Islet precursor cell (in vitro differentiated cells): ENCODE measurements at places on chromosomes 6 and 20.
A peak's percentile ranks its signal among the peaks of the same experiment; 100 is the strongest.

GRCh38 chr6:146913842-146914488 lies 290.3 kb upstream of the STXBP5 start:
- DNase-seq = peak; percentile 99

GRCh38 chr20:22496817-22497216 lies 87.6 kb downstream of the FOXA2 start:
- DNase-seq = no peak

- DNase-seq = no peak
Observed at GRCh38 chr6:73888050-73888449, 192.0 kb downstream of the CD109 start.

DNA sequence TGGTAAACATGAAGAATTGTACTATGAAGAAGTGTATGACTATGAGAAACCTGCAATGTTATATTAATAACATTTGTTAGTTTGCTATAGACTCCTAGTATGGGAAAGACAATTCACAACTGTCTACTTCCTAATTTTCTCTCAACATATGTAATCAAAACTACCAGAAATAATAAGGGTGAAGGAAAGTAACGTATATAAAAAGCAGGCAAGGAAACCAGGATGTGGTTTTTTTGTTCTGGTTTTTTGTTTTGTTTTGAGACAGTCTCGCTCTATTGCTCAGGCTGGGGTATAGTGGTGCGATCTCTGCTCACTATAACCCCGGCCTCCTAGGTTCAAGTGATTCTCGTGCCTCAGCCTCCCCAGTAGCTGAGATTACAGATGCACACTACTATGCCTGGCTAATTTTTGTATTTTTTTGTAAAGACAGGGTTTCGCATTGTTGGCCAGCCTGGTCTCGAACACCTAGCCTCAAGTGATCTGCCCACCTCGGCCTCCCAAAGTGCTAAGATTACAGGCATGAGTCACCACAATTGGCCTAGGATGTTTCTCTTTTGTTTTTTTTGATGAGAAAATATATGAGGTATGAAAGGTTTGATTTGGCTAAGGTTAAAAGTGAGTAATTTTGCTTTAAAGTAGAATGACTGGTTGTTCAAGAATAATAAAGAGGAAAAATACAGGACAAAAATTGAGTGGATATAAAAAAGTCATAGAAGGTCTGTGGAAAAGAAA lies 83.1 kb downstream of the PTCHD4 start:
- DNase-seq = no peak

DNA sequence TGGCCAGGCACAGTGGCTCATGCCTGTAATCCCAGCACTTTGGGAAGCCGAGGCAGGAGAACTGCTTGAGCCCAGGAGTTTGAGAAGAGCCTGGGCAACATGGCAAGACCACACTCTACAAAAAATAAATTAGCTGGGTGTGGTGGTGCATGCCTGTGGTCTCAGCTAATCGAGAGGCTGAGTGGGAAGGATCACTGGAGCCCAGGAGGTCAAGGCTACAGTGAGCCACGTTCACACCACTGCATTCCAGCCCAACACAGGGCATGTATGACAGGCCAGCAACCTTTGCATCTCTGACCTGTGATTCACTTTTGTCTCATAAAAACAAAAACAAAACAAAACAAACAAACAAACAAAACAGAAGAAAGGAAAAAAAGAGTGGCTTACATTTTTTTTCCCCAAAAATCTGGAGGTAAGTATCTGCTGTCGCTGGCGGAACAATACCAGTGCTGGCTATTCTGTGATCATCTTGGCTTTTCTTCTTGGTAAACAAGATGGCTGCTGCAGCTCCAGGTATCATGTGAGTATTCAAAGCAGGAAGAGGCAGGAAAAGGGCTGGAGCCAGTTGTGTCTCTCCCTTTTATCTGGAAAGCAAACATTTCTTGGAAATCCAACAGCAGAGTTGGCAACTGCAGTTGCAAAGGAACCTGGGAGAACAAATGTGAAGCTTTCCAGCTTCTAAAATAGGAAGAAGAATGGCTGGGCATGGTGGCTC lies 40.4 kb upstream of the ZMYND8 start:
- DNase-seq = no peak

DNA sequence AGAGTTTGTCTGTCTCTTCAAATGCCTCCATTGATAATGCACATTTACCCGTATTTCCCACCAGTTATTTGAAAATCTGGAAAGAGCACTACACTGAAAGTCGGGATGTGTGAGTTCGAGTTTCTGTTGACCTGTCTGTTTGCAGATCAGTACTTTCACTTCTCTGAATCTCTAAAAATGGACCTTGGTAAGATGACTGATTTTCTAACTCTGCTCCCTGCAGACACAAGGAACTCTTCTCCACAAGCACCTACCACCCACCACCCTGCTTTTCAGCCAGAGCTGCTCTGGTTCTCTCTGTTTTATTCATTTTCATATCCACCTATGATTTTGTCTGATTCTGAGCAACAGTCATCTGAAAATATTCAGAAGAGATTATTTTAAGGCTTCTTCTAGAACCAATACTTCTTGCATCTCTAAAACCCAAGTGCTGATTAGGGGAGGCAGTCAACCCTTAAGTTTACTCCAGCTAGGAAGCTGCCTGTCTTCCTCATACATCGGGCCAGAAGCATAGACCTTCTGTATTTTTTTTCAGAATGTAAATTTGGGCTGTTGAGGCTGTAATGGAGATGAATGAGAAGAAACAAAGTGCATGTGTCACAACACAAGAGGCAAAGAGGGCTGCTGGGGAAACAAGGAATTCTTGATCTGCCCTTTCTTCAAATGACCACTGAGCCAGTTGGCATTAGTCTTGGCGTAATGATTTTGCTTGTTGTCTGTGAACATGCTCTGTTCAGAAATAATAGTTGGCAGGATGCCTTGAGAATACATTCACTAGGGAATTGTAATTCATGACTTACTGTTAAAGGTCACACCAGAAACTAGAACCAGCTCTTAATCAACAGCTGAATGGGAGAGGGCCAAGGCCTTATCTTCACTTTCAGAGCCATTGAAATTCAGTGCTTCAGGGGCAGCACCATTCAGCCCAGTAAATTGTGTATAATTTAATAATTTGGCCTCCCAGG lies 85.4 kb upstream of the MYLIP start:
- DNase-seq = no peak

- no peak for DNase-seq
Observed at GRCh38 chr6:56528412-56528841, 114.3 kb downstream of the DST start.

GRCh38 chr6:87282743-87283142 lies 39.6 kb upstream of the SMIM8 start:
- DNase-seq = no peak

DNA sequence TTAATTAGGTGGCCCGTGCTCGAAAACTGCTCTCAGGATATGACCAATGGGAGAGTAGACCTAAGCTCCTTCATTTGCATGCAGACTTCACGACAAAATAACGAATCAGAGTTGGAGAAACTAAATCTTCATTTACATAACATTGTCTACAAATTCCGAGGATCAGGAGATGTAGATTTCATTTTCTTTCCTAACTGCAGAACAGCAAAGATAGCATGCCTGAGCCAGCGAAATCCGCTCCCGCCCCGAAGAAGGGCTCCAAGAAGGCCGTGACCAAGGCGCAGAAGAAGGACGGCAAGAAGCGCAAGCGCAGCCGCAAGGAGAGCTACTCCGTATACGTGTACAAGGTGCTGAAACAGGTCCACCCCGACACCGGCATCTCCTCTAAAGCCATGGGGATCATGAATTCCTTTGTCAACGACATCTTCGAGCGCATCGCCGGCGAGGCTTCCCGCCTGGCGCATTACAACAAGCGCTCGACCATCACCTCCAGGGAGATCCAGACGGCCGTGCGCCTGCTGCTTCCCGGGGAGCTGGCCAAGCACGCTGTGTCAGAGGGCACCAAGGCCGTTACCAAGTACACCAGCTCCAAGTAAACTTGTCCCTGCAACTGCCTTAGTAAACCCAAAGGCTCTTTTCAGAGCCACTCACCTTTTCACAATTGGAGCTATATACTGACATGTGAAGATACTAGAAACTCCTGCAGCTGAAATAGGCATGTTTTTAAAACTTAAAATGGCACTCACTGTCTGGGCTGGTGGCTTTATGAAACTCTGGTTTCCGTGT lies 96.5 kb downstream of the HFE start:
- peak; percentile 90 for DNase-seq
